Hematopoietic multipotent progenitor cell treated with erythropoietin and hydrocortisone succinate and interleukin-3 and kit ligand, for 6 days (in vitro differentiated cells): ENCODE measurements at places on chromosomes 3 and 15.

GRCh38 chr3:182111967-182112366 lies 400.2 kb downstream of the SOX2 start:
- DNase-seq: no peak

- DNase-seq: no peak
Measured at GRCh38 chr15:88915354-88915753, 2.2 kb upstream of the MFGE8 start.

DNA sequence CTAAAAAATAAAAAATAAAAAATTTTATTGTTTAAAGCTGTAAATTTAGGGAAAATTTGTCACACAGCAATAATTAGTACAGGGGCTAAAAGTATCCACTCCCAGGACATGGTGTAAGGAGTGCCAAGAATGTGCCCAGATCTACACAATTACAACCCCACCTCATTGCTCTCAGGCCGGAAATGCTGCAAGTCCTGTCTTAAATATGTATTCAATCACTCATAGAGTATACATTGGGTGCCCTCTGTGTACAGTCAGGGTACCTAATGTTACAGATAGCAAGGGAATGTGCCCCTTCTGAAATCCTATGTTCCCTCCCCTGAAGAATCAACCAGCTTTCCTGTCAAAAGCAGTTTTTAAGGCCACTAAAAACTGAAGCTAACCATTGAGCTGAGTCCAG lies 106.6 kb downstream of the MECOM start:
- DNase-seq: no peak

- DNase-seq: no peak
Measured at GRCh38 chr3:18964640-18965039, 183.7 kb upstream of the KCNH8 start.

DNA sequence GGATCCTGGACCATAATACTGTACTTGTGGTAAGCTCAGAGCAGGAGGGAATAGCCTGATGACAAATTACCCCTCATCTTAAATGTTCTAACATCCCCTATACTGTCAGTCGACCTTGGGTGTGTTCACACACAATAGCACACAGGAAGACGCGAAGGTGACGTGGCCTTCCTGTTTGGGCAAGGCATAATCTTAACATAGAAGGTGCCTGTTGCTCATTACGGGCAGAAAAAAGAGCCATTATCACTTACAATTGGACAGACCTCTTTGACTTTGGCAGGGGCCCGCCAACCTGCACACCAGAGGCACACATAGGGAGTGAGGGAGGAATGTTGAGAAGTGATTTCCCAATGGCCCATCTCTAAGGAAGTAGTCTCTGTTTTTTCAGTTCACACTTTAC lies 144.2 kb downstream of the ANO10 start:
- no peak for DNase-seq

- no peak for DNase-seq
Measured at GRCh38 chr15:25797035-25797434, 66.1 kb downstream of the ATP10A start.

GRCh38 chr3:124084022-124084881 lies 92.3 kb upstream of the ROPN1 start:
- no peak for DNase-seq

DNA sequence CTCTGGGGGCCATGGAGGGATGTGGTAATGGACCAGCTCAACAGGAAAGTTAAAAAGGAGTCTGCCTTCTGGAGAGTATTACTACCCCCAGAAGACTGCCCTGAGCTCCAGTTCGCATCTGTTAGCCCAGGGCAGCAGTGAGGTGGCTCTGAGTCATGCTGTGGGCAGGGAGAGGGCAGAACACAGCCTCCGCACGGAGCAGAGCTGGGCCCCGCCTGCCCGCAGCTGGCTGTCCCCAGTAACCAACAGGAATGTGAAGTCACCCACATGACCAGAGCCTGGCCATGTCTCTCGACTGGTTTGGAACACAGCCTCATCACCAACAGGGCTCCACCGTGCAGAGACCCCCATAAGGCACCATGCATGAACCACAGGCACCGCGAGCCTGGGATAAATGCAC lies 62.1 kb downstream of the CYFIP1 start:
- DNase-seq: no peak

DNA sequence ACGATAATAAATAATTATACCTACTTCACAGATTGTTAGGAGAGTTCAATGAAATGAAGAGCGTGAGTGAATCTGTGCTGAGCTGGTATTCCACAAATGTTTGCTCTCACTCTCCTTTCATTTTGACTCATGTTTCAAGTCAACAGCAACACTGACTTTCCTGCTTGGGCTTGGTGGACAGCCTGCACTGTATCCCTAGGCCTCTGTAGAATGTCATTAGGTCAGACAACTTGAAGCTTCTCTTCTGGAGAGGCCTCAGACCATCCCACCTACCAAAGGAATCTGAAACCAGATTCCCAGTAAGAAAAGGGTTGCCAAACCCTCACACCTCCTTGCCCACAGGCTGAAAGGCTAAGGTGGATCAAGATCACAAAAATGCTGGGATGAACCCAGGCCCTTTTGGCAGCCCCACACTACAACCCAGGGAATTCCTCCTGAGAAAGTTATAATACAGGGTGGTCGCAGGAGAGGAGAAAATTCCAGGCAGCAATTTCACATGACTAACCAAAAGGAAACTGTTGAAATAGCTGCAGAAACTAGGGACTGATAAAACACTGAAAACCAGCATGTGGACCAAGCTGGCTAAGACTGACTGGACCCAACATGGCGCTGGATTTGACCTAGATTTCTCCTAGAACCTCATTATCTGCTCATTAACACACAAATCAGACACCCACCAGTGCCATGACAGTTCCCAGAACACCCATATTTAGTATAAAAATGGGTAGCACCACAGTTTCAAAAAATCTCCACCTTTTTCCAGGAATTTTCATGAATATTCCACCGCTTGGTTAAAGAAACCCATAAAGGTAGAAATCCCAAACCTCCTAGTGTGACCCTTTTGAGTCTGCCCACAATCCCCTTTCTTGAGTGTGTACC lies 57.0 kb upstream of the ZNF148 start:
- DNase-seq: peak; percentile 15

- DNase-seq: no peak
Measured at GRCh38 chr3:21919383-21919782, 168.4 kb upstream of the ZNF385D start.

GRCh38 chr3:196691386-196691785 lies 20.7 kb downstream of the CEP19 start:
- no peak for DNase-seq

DNA sequence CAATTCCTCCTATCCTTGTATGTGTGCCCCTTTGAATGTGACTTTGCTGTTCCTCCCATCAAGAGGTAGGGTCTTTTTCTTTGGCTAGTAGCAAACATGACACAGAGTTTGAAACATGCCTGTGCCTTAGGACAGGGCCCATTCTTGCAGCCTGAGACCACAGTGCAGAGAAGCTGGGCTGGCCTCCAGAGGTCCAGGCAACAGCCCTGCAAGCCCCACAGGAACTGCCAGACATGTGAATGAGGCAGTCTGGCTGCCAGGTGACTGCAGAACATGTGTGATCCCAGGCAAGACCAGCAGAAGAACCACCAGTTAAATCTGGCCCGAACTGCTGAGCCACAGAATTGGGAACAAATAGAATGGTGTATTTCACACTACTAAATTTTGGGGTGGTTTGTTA lies 1.2 kb upstream of the HGD start:
- DNase-seq: no peak

DNA sequence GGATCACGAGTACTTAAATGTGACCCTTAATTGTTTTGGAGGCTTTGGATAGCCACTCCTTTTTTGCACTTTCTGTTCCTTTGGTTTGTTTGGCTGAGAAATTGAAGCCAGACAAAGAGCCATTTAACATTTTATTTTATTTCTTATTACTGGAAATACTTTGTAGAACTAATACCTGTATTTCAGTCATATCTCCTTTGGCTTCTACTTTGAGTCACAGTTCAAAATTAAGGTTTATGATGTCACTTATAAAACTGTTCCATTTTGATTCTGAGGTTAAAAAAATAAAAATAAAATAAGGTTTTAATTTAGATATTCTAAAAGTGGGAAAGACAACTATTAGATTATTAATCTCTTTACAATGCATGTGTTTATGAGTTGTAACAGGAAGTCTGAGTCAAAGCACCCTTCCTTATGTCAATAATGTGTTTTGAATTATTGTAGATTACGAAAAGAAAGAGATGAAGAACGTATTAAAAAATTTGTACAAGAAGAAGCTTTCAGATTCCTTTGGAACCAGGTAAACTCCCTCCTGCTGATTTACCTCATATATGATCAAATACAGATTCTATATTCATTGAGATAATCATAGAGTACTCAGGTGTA lies 16.9 kb upstream of the NXPE3 start:
- no peak for DNase-seq

GRCh38 chr3:12135029-12135657 lies 23.6 kb downstream of the TIMP4 start:
- peak; percentile 75 for DNase-seq

DNA sequence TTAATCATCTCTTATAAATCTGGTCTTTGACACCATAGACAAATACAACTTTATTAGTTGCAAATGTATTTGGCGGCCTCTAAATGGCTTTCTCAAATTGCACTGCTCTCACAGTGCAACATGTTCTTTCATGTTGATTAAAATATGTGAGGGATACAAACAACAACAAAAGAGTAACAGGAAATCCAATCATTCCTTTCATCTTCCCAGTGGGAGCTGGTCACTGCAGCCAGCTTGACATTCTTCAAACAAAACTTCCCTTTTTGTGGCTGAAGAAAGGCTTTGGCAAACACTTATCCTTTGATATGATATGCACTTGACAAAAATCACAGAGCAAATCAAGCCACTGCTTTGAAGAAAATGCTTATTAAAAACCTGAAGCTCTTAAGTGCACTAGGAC lies 973.6 kb downstream of the EPHA3 start:
- no peak for DNase-seq

DNA sequence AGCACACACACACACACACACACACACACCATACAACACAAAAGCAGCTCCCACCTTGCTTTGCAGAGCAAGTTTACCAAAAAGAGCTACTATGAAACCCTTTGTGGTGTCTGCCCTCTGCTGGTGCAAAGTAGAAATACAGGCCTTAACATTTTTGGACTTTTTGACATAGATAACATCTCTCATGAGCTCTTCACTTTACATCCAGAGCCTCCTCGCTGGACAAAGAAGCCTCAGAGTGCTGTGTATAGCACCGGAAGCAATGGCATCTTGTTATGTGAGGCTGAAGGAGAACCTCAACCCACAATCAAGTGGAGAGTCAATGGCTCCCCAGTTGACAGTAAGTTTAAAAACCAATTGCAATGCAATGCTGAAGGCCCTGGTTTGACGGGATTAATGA lies 157.9 kb downstream of the CHL1 start:
- peak; percentile 74 for DNase-seq

DNA sequence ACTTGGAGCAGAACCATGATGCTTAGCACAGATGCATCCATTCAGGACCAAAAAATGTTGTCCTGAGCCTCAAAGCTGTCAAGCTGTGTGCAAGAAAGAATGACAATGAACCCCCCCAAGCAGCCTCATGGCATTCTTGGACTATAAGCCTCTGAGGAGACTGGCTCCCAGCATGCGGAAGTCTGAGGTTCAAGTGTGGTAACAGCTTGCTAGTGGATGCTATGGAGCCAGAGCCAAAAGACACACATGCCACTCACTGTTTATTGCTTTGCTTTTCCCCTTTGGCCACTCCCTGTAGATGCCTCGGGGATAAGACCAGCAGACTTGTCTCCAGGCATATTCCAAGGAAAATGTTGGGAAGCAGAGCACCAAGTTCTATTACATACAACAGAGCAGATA lies 38.2 kb upstream of the SNRK start:
- DNase-seq: no peak

DNA sequence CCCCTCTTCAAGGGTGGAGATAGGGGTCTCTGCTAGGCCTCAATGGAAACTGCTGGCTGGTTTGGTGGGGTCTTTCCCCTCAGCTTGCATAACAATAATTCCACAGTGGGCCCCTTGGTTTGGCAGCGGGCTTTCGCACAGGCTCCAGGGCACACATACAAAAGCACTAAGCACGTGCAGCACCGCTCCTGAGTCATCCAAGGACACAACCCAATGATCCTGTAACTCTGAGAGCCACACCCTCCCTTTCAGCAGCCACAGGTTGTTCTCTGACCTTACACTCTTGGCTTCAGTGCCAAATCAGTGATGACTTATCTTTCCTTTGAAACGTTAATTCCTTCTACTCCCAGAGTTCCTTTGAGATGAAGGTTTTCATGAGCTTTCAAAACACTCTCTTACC lies 41.7 kb downstream of the DAPK2 start:
- peak; percentile 58 for DNase-seq

- peak; percentile 78 for DNase-seq
Measured at GRCh38 chr3:37598808-37599581, 262.7 kb upstream of the CTDSPL start.

DNA sequence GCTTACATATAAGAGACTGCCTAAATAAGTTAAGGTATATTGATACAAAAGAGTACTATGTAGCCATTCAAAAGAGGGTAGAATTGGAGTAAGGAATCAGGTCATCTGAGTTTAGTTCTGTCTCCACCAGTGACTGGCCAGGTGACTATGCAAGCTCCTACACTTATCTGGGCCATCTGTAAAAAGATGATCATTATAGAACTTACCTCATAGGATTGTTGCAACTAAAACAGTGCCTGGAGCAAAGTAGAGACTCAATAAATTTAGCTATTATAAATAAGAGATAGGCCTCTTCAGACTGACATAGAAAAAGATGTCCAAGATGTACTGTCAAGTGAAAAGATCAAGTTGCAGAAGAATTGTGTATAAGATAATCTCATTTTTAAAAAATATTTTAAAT lies 1.7 kb upstream of the ATP8B4 start:
- no peak for DNase-seq

DNA sequence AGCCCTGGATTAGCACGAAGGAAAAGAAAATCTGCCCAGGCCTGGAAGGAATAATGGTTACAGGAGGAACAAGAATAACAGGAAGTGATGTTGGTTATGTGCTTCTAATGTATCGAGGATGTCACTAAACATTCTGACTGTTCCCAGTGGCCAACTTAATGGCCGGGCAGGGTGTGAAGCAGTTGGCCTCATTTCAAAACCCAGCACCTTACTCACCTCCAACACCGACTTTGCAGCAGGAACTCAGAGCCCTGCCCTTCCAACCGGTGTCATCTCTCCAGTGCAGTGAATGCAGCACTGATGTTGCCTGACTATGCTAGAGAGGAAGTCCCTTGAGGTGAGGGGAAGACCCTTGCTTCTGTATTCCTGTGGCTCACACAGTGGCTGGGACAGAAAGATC lies 162.4 kb upstream of the LRTM1 start:
- DNase-seq: no peak

DNA sequence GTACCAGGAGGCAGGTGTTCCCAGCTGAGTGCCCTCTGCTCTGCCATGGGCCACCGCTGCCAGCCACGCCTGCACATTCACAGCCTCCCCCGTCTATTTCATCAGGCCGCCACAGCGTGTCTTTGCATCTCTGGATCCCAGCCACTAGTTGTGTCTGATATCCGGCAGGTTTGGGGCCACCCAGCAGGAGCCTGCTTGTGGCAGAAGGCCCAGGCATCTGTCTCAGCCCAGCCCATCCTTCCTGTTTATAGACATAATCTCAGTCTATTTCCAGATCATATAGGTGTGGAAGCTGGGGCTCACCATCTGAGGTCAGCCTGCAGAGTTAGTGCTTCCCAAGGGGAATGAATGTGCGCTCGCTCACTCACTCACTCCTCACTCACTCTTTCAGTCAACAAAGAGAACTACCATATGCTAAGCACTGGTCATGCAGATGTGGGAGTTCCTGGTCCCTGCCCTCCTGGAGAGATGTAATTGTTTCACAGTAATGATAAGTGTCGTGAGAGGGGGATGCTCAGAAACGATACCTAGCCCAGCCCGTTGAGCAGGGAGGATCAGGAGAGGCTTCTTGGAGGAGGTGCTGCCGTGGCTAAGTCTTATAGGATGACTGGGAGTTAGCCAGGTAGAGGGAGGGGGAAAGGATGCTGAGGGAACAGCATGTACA lies 60.6 kb downstream of the FGD5 start:
- DNase-seq: no peak
